NCI-H524 (cell line): ENCODE measurements at places on chromosomes 1 and 21.

- no peak for DNase-seq
Observed at GRCh38 chr1:55203064-55203463, 12.1 kb downstream of the USP24 start.

- DNase-seq = peak; percentile 47
Observed at GRCh38 chr1:201530741-201531531, 8.0 kb upstream of the NAV1 start.

GRCh38 chr1:167924102-167924501 is 10.2 kb upstream of the ADCY10 start:
- DNase-seq = no peak

- no peak for DNase-seq
Observed at GRCh38 chr21:32468681-32469111, 56.2 kb downstream of the EVA1C start.

GRCh38 chr1:7471836-7472235 is 299.3 kb upstream of the VAMP3 start:
- DNase-seq = no peak

DNA sequence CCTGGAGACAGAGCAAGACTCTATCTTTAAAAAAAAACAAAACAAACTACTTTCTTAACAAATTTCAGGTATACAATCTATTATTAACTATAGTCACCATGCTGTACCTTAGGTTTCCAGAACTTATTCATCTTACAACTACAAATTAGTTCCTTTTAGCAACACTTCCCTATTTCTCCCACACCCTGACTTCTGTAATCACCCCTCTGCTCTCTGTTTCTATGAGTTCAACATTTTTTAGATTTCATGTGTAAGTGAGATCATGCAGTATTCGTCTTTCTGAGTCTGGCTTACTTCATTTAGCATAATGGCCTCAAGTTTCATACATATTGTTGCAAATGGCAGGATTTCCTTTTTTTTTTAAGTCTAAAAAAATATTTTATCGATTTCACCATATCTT is 77.9 kb upstream of the LPGAT1 start:
- DNase-seq = no peak

- peak; percentile 61 for DNase-seq
Observed at GRCh38 chr1:41917835-41918449, 780 bp downstream of the HIVEP3 start.

GRCh38 chr1:154553056-154554030 is 5.1 kb downstream of the UBE2Q1 start:
- no peak for DNase-seq

DNA sequence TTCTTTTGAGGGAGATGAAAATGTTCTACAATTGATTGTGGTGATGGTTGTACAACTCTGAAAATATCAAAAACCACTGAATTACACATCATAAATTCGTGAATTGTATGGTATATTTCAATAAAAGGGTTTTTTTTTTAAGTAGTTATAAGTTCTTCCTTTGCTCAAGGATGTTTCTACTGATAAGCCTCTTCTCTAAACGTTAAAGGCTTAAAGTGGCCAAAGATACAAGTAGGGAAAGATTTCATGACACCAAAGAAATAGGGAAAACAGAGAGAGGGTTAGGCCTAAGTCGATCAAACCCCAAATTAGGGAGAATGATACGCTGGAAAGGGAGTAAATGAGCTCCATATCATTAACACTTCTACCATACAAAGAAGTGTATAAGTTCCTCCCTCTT is 4.1 kb downstream of the KDM5B start:
- DNase-seq = no peak
